ENCODE measurements at places on chromosomes 4 and X.

DNA sequence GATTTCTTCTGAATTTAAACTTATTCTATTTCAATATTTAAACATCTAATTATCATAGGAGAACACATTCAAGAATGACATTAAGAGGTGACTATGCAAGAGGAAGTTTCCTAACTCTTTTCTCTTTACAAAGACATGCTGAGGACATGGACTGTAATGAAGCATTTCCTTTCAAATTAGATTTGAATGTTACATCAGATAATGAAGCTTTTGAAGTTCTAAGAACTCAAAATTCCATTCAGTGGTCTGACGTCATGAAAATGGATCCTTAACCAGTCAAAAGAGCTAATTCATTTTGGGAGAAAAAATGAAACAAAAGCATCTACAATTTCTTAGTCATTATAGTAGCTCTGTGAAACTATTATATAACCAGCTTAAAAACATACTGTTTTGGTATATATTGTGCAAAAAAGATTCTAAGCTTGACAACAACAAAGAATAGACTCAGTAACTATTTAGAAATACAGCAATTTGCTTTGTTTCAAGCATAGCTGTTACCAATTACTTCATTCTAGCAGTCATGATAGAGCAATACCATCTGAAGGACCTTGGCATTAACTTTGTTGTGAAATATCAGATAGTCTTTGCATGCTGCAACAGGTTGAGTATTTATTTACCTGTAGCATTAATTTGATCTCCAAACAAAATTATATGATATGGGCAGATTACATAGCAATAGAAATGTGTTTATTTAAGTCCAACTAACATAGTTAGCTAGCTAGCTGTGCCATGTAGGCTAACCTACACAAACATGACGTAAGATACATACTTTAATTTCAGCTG, 13.7 kb upstream of the DTHD1 start:
- no peaks in the 10 kb centered on the region for H3K36me3 ChIP-seq
- no peaks in the 10 kb centered on the region for H3K27me3 ChIP-seq
- peaks cover 35% of the 10 kb centered on the region for H3K4me1 ChIP-seq
- H3K4me3 ChIP-seq, result no peak overlapping the region
- peak overlapping the region; percentile 10 for H3K27ac ChIP-seq
- DNase-seq, result no peak

DNA sequence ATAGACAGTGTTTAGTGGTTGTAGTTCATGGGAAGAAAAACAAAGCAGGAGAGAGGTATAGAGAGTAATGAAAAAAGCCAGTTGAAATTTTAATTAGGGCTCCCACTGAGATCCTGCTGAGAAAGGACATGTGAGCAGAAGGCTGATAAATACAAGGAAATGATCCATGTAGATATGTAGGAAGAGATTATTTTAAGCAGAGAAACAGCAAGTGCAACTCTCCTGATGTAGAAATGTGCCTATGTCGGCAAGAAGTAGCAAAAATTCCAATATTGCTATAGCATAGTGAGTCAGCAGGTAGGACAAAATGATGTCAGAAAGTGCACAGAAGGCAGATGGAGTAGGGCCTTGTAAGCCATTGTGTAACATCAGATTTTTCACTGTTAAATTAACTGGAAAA, 1027.3 kb downstream of the PCDH18 start:
- no peak for DNase-seq
- no peak overlapping the region for H3K27ac ChIP-seq
- no peaks in the 10 kb centered on the region for H3K4me1 ChIP-seq
- no peaks in the 10 kb centered on the region for H3K36me3 ChIP-seq
- no peak overlapping the region for H3K4me3 ChIP-seq

DNA sequence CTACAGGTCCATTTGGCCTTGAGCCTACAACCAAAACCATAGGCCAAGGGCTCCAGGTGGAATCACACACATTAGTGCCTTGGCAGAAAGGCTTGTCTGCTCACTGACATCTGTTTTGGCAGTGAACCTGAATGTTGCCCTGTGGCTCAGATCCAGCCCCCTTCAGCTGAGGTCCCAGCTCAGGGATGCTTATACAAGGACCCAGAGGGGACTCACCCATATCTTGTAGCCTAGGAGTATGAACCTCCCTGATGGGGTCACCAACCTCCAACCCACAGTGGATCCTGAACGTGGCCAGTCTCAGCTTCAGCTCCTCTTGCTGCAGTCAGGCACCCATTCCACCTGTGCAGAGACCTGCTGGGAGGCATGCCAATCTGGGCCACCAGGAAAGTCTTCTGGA, 50.8 kb upstream of the HMX1 start:
- no peaks in the 10 kb centered on the region for H3K4me1 ChIP-seq
- peaks cover 2% of the 10 kb centered on the region for H3K27me3 ChIP-seq
- no peak for DNase-seq
- H3K27ac ChIP-seq, result no peak overlapping the region

DNA sequence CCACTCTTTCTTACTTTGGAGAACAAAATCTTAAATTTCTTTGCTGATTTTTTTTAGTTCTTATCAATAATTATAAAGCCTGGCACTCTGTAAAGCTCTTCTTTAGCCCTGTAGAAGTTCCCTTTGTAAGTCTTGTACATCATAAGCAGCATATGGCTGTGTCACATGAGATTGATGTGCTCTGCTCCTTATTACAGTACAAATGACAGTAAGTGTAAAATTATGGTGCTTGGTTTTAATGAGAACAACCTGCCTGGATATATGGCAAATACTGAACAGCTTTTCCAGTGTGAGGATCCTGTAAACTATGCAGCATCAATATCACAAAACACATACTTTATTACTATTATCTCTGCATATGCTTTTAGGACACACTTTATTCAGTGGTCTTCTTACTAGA, 145.9 kb upstream of the GNPDA2 start:
- no peak for DNase-seq
- H3K27ac ChIP-seq, result no peak overlapping the region
- no peaks in the 10 kb centered on the region for H3K4me1 ChIP-seq
- no peaks in the 10 kb centered on the region for H3K36me3 ChIP-seq

DNA sequence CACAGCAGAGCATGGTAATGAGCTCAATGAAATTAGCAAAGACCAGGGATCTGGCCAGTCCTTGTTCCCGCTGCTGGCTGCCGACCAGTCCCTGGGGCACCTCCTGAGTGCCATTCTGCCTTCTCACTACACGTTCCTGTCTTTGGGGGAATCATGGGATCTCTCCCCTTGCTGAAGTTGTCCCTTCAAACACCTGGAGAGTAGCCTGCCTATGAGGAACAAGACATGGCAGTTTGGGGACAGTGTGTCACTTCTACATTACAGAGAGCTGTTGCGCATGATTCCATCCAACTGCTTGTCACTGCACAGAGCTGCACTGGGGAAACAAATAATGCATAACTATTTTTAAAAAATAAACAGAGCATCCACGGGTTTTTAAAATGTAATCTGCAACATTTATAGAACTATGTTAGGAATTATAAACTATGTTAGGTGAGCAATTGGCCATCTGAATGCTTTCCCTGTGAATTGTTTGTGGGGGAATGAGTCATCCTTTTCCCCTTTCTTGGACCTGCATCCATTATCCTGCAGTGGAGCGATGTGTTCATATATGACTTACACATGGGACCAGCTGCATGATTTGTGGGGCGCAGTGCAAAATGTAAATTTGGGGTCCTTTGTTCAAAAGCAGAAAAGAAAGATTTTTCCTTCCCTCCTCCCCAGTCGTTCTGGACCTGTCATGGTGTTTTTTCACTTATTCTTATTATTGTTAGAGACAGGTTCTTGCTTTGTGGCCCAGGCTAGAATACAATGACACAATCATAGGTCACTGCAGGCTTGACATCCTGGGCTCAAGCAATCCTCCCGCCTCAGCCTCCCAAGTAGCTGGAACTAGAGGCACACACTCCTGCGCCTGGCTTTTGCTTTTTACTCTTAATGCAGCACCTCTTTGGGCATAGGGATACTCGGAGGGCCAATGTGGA, 115.0 kb upstream of the TBL1X start:
- H3K27ac ChIP-seq, result no peak overlapping the region
- DNase-seq, result no peak
- H3K36me3 ChIP-seq, result peaks cover 4% of the 10 kb centered on the region
- H3K27me3 ChIP-seq, result no peaks in the 10 kb centered on the region

DNA sequence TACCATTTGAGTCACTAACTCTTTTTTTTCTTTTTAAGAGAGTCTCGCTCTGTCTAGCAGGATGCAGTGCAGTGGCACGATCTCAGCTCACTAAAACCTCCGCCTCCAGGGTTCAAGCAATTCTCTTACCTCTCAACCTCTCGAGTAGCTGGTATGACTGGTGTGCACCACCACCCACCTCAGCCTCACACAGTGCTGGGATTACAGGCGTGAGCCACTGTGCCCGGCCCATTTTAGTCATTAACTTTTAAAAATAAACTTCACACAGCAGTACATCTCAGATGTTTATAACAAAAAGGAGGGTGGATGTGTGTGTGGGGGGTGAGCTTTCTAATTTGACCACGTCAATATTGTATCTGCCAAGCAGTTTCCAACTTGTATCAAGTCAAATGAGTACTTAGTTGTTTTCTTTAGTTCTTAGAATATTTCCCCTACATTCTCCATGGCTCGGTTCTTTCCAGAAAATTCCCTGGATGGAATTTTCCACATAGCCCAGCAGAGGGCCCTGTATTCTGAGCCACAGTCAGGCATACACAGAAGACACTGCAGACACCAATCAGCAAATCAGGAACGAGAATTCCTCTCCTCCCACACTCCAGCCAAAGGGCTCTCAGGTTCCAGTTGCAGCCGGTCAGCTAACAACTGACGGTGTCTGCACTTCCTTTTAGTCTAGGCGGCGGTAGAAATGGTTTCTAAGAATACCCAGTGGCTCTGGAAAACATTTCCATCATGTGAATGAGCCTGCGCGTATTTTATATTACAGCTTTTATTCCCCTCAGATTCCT, 20.1 kb upstream of the ARAF start:
- no peaks in the 10 kb centered on the region for H3K36me3 ChIP-seq
- H3K4me3 ChIP-seq, result no peak overlapping the region
- no peak for DNase-seq
- H3K27me3 ChIP-seq, result peaks cover 2% of the 10 kb centered on the region

Data from T-helper 2 cell treated with Interferon-gamma antibody and Interleukin-4, amounts not matched to agents 5 μg/mL and 100 μg/mL, for 36 hours (primary cell).